ENCODE measurements at places on chromosomes 11 and 22. TPM values are rescaled to one million over a fixed set of nuclear protein-coding genes. Genes with fewer than 3 reads are reported as not detected.

DNA sequence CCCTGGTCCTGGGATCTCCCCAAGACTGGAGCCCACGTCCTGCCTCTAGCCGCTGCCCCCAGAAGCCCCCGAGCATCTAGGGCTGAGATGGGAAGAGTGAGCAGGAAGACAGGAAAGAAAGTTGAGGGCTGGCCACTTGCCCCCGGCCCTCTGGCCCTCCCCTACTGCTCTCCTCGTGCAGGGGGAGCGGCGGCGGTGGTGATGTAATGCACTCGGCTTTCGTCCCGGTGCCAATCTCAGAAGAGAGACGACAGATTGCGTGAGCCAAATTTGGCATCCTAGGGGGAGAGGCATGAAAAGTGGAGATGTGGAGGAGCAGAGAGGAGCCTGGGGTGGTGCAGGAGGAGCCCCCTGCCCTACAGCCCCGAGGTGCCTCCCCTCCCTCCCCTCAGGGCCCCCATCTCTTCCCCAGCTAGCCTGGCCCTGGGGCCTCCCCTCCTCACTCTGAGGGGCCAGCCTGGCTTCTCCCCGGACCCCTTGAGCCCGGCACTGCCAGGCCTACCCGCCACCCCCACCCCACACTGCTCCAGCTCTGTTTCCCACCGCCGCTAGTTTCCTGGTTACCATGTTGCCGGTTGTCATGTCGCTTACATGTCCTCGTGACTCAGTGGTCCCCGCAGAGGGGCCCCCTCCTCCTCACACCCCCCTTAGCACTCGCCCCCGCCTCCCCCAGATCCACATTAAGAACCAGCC lies 2.5 kb downstream of the KCNJ4 start:
- DNase-seq = no peak

DNA sequence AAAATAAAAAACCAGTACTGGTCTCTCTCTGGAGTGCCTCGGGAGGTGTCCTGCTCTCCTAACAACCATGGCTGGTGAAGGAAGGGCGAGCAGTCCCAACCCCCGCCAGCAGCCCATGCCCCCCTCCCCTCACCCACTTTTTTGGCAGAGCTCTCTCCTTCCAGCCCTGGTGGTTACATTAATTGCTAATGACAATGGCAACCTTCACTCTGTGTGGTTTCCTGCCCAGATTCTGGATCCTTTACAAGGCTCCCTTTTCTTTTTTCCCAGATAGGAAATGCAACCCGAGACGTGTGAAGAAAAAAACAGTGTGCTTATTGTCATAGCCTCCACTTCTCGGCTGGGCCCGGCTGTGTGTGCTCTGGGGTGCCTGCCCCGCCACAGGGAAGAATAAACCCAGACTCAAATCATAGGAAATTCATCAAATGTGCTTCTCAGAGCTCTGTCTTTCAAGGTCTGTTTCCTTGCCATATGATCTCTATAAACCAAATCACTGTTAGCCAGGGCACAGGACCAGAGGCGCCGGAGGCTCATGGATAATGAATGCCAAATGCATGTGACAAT lies 513.0 kb downstream of the SOX6 start:
- DNase-seq = no peak

DNA sequence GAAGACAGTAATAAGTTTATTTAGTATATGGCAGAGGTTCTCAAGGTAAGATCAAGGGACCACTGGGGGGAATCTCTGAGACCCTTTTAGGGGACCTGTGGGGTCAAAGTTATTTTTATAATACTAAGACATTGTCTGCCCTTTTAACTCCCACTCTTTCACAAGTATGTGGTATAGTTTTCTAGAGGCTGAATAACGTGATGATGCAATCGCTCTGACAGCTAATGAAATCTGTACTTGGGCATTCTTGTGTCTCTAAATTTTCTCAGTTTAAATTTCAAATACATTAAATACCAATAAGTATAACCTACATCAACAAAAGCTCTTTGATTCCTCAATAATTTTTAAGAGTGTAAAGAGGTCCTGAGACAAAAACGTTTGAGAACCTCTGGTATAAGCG lies 147.9 kb downstream of the ATG16L2 start:
- no peak for DNase-seq

- no peak for DNase-seq
These were observed 16.5 kb upstream of the NUCB2 start for GRCh38 chr11:17260020-17260419.

DNA sequence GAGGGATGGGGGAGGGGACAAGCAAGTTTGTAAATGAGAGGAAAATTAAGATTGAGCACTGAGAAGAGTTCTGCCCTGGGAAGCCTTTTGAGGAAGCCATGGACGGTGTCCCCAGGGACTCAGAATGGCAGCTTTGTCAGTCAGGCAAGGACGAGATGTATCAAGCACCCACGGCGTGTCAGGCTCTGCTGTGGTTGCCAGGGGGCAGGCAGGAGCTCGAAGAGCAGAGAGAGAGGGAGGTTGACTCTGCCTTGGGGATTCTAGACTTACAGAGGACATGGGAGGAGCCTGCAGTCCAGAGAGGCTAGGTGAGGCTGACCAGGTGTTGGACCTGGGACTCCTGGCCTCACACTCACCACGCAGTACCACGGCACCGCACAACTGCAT lies 29.1 kb upstream of the SYT7 start:
- no peak for DNase-seq

- DNase-seq = no peak
These were observed 12.2 kb upstream of the VWCE start for GRCh38 chr11:61307354-61307753.

GRCh38 chr11:107827041-107827440 lies 31.5 kb downstream of the SLC35F2 start:
- DNase-seq = no peak

- DNase-seq = no peak
These were observed at the start of gene CASP12 for GRCh38 chr11:104897891-104898684. CASP12 (minus strand) TSS chr11:104898460.

- no peak for DNase-seq
These were observed 76.5 kb downstream of the DHCR7 start for GRCh38 chr11:71371674-71372069.

GRCh38 chr11:93116641-93117441 lies 81.0 kb downstream of the SLC36A4 start:
- DNase-seq = no peak

DNA sequence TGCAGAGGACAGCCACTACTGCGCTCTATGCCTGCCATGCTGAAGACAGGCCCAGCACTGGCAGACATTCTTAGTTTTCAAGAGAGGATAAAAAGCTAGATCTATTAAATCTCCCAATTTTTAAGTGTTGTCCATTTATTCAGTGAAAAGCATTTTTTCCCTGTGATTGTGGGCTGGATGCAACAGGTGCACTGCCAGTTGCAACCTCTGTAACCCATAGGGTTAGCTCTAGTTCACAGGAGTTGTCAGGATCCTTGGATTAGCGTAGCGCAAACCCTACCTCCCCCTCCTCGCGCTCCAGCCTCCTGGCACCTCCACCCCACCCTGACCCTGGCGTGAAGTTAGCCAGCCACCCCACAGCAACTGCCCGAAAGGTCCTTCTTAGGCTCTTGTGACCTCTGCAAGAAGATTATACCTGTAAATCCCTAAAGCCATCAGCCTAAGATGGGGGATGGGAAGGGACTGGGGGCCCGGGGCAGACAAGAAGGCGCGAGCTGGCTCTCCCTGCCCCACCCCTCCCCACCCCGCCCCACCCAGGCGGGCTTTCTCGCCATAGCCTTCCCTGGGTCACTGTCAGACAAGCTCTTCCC lies 30.9 kb downstream of the EIF3F start:
- no peak for DNase-seq

Gene PPARA
- 33.5 TPM for total RNA-seq

Gene DDI1
- not detected for total RNA-seq

Gene SYCE3
- total RNA-seq = not detected

Gene BRSK2
- 53.2 TPM for total RNA-seq

Gene CST6
- total RNA-seq = not detected

Gene PDGFB
- total RNA-seq = 6.7 TPM

Gene MCAM
- 12.7 TPM for total RNA-seq
